ENCODE measurements at places on chromosomes 3 and 15. TPM values are rescaled to one million over a fixed set of nuclear protein-coding genes. Genes with fewer than 3 reads are reported as not detected.

Gene CGNL1
- 0.55 TPM for total RNA-seq

Gene SPSB4
- total RNA-seq, result 1.9 TPM

Gene KIF23
- total RNA-seq, result 0.69 TPM

Gene STXBP5L
- total RNA-seq, result not detected

DNA sequence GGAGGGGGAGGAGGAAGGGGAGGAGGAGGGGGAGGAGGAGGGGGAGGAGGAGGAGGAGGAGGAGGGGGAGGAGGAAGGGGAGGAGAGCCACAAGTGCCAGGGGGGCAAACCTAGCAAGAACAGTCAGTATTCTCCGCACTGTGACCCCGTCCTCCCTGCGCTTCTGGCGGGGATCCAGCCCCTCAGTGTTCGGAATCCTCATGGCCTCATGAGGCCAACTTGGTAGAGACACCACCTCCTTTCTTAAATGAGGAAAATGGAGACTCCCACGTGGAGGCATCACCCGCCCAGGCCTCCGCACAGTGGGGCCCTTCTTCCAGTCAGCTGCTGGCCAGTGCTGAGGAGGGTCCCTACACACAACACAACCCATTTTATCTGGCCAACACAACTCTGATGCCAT, 163.4 kb downstream of the XXYLT1 start:
- H3K4me1 ChIP-seq, result peaks cover 8% of the 10 kb centered on the region
- no peaks in the 10 kb centered on the region for H3K36me3 ChIP-seq
- H3K4me3 ChIP-seq, result no peak overlapping the region
- no peaks in the 10 kb centered on the region for H3K27me3 ChIP-seq
- DNase-seq, result no peak

- H3K36me3 ChIP-seq, result no peaks in the 10 kb centered on the region
- no peak for DNase-seq
- no peaks in the 10 kb centered on the region for H3K4me1 ChIP-seq
- H3K4me3 ChIP-seq, result no peak overlapping the region
- H3K27me3 ChIP-seq, result no peaks in the 10 kb centered on the region
- H3K27ac ChIP-seq, result no peak overlapping the region
Observed at GRCh38 chr3:187799942-187800641, 54.8 kb upstream of the BCL6 start.

DNA sequence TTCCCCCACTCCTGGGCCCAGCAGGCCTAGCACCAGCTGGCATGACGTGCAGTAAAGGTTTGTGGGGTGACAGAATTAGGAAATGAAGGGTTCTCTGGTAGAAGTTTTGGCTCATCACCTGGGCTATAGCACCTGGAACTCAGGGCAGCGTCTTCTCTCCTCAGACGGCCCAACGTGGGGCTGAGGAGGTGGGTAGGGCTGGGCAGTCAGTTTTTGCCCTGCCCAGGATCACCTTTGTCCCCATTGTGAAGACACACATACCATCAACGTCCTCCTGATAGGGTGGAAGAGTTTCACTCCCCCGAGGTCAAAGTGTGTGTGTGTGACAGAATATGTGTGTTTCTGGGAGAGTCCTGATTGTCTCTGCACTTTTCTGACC, 12.1 kb downstream of the KBTBD13 start:
- no peaks in the 10 kb centered on the region for H3K27me3 ChIP-seq
- no peak for DNase-seq
- H3K4me1 ChIP-seq, result peaks cover 48% of the 10 kb centered on the region
- H3K27ac ChIP-seq, result peak overlapping the region; percentile 87
- H3K4me3 ChIP-seq, result no peak overlapping the region

DNA sequence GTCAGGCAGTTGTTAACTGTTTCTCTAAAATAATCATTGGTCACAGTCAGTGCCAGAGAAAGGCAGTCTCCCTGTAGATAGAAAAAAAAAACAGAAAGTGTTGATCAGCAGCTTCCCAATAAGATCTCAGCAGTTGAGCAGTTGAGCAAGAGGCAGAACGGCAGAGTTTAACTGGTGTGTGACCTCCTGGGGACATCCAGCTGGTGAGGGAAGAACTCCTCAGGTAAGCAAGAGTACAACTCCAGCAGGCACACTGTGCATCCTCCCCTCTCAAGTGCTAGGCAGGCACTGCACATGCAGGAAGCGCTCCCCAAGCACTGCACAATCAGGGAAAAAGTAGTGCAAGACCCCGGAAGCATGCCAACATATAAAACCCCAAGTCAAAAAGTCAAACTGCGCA, 1287.2 kb downstream of the NSUN3 start:
- H3K4me1 ChIP-seq, result no peaks in the 10 kb centered on the region
- no peaks in the 10 kb centered on the region for H3K36me3 ChIP-seq
- no peak for DNase-seq
- H3K27ac ChIP-seq, result no peak overlapping the region

DNA sequence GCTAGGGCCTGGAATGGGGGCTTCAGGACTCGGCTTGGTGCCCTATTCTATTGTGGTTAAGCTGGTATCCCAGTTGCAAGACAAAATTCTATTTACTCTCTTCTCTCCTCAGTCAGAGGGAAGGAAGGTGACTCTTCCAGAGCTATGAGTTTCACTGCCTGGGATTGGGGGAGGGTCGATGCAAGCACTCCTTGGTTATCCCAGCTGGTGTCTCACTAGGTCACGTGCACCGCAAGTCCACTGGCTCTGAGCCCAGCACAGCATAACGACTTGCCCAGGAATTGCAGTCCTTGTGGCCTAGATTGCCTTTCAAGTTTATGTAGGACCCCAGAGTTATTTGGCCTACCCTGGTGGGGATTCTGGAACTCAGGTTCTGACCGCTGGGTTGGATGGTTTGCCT, 958.8 kb downstream of the IGSF11 start:
- DNase-seq, result no peak
- H3K27me3 ChIP-seq, result no peaks in the 10 kb centered on the region
- H3K27ac ChIP-seq, result no peak overlapping the region
- H3K4me3 ChIP-seq, result no peak overlapping the region
- H3K4me1 ChIP-seq, result no peaks in the 10 kb centered on the region

DNA sequence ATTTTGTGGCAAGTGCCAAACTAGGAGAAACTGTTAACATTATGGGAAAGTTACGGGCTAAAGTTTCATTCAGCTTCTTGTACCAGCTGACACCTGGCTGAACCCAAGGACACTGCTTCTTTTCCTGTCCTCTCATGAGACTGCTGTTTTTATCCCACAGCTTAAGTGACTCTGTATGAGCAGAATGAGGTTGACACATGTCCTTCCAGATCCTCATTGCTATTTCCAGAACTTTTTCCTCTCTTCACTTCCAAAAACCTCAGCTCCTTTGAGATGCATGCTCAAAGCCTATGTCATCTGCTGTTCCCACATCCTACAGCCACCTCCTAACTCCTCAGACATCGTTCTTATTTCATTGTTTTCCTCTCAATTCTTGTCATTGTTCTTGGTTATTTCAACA, 183.6 kb downstream of the DCLK3 start:
- H3K27ac ChIP-seq, result no peak overlapping the region
- H3K4me1 ChIP-seq, result no peaks in the 10 kb centered on the region
- H3K36me3 ChIP-seq, result no peaks in the 10 kb centered on the region
- H3K27me3 ChIP-seq, result no peaks in the 10 kb centered on the region
- no peak for DNase-seq

- H3K4me1 ChIP-seq, result no peaks in the 10 kb centered on the region
- no peaks in the 10 kb centered on the region for H3K36me3 ChIP-seq
- DNase-seq, result no peak
- H3K27ac ChIP-seq, result no peak overlapping the region
- no peak overlapping the region for H3K4me3 ChIP-seq
- H3K27me3 ChIP-seq, result peaks cover 10% of the 10 kb centered on the region
Observed at GRCh38 chr3:8681349-8681748, 36.8 kb upstream of the SSUH2 start.

GRCh38 chr3:64685800-64686445, 1.9 kb downstream of the ADAMTS9 start:
- peak; percentile 96 for DNase-seq
- H3K4me3 ChIP-seq, result peak overlapping the region; percentile 78
- H3K27me3 ChIP-seq, result no peaks in the 10 kb centered on the region
- H3K27ac ChIP-seq, result peak overlapping the region; percentile 92

DNA sequence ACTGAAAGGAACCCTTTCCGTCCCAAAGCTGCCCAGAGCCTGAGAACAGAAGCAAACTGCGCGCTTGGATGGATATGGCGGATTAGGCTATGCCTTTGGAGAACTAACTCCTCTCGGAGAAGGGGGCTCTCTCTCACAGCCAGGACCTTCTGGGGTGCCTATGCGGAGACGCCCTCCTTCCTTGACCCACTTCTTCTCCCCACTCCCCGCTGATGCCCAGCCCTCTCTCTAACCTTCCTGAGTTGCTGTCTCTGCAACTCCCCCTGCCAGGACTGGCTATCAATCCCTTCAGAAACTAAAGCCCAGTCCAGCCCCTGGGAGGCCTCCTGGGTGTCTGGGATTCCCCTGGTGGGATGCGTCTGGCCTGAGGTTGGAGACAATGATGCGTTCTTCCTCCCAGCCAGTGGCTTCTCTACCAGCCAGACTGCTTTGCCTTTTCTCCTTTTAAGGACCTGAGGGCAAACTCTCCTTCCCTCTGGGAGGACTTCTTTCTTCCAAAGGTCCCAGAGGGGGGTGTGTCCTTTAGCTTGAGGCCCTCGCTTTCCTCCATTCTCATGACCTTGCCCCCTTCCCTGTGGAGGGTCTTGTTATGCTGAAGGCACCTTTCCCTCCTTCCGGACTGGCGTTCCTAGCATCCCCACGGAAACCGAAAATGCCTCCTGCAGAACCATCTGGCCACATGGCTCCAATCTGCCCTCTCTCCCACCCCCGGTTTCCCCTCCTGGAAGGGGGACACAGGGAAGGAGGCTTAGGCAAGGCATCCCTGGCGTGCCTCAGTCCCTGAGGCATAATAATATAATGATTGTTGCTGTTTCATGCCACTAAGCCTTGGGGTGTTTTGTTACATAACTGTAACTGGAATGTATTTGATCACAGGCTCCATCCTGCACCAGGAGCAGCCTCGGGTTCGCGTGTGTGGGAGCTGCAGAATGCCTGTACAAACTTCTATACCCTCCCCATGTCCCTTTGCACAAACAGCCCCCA, 63.4 kb upstream of the C15orf39 start:
- no peak overlapping the region for H3K27ac ChIP-seq
- H3K4me3 ChIP-seq, result no peak overlapping the region
- H3K36me3 ChIP-seq, result no peaks in the 10 kb centered on the region
- DNase-seq, result no peak
- no peaks in the 10 kb centered on the region for H3K4me1 ChIP-seq
- no peaks in the 10 kb centered on the region for H3K27me3 ChIP-seq

DNA sequence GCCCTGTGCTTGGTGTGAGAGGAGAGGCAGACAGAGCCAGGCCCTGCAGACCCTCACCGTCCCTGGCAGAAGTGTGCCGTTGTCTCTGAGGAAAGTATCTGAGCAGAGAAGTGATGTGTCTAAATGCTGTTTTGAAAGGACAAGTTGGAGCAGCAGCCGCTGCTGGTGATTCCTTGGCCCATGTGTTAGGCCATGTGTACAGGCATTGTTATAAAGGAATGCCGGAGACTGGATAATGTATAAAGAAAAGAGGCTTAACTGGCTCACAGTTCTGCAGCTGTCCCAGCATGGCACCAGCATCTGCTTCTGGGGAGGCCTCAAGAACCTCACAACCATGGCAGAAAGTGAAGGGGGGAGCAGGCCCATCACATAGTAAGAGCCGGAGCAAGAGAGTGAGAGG, 334.6 kb upstream of the ATP10A start:
- H3K27me3 ChIP-seq, result no peaks in the 10 kb centered on the region
- no peaks in the 10 kb centered on the region for H3K36me3 ChIP-seq
- H3K4me3 ChIP-seq, result no peak overlapping the region

- no peak for DNase-seq
- H3K36me3 ChIP-seq, result no peaks in the 10 kb centered on the region
- H3K4me1 ChIP-seq, result no peaks in the 10 kb centered on the region
- no peaks in the 10 kb centered on the region for H3K27me3 ChIP-seq
- no peak overlapping the region for H3K27ac ChIP-seq
Observed at GRCh38 chr3:18011387-18011786, 269.0 kb upstream of the TBC1D5 start.
